ENCODE measurements at places on chromosomes 5 and 9. TPM values are rescaled to one million over a fixed set of nuclear protein-coding genes. Genes with fewer than 3 reads are reported as not detected.

Gene SLCO6A1
- total RNA-seq = not detected

Gene PCDHB4
- 0.22 TPM for total RNA-seq

Gene CARTPT
- total RNA-seq = not detected

Gene ZFP62
- 13.5 TPM for total RNA-seq

Gene RETREG1
- total RNA-seq = not detected

Gene ACOT12
- not detected for total RNA-seq

Gene NTRK2
- total RNA-seq = under 0.01 TPM

Gene ACTBL2
- total RNA-seq = under 0.01 TPM

Gene ZNF454
- total RNA-seq = 0.11 TPM
